Foreskin keratinocyte (primary cell): ENCODE measurements at places on chromosomes 4 and X.

DNA sequence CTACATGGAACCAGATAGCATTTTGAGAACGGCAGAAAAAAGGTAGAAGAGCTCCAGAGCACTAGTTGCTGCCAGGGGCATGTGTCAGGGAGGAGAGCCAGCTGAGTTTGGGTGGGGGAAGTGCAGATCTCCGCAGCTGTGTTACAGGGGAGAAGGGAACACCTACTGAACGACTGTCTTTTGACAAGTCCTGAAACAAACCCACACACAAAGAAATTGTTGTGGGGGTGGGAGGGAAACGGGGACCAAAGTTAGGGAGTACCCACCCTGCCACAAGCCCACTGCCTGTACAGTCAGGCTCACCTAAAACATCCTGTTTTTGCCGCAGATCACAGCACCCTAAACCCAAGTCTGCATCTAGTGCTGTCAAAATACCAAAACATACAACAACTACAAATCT is 55.5 kb downstream of the LEF1 start:
- no peak for DNase-seq

DNA sequence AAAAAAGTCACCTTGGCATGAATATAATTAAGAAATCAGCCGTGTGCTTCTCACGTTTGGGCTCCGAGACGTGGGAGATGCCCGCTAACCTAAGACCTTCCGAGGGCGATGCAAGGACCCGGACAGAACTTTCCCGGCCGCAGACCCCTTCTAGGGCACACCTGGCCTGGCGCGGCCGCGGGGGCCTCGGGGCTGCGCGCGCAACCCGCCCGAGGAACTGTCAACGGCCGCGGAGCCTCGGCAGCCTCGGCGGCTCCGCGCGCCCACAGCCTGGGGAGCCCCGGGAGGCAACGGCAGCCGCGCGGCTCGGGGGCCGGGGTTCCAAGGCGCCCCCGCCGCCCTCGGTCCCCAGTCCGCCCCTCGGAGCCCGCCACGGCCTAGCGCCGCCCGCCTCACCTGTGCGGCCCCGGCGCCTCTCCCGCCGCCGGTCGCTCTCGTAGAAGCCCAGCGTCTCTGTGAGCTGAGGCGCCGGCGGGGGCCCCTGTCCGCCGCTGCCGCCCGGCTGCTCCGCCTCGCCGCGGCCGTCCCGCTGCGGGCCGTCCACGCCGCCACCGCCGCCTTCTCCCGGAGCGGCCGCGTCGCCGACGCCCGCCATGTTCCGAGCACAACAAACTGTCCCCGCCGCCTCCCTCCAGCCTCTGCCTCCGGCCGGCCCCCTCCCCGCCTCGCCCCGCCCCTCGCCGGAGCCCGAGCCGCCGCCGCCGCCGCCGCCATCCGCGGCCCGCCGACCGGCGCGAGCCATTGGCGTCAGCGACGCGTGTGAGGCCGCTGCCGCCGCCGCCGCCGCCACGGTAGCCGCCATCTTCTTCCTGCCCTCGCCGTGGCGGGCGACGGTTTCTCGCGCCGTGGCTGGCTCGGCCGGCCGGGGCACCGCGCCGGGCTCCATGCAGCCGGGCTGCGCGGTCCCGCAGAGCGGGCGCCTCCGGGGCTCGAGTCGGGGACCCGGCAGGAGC is at the start of gene TAPT1:
Gene TAPT1 (minus strand): TSS at position 609 of the 953 bp plus-strand sequence. CDS start 14 bp downstream, at position 595.
- DNase-seq, result no peak

GRCh38 chr4:128757712-128758111 is 51.8 kb upstream of the JADE1 start:
- DNase-seq, result no peak

- no peak for DNase-seq
Observed at GRCh38 chrX:136880003-136880451, 498 bp downstream of the RBMX start.

- DNase-seq, result no peak
Observed at GRCh38 chr4:2350982-2351381, 67.5 kb downstream of the ZFYVE28 start.

- no peak for DNase-seq
Observed at GRCh38 chr4:89733946-89734345, 103.0 kb downstream of the SNCA start.

DNA sequence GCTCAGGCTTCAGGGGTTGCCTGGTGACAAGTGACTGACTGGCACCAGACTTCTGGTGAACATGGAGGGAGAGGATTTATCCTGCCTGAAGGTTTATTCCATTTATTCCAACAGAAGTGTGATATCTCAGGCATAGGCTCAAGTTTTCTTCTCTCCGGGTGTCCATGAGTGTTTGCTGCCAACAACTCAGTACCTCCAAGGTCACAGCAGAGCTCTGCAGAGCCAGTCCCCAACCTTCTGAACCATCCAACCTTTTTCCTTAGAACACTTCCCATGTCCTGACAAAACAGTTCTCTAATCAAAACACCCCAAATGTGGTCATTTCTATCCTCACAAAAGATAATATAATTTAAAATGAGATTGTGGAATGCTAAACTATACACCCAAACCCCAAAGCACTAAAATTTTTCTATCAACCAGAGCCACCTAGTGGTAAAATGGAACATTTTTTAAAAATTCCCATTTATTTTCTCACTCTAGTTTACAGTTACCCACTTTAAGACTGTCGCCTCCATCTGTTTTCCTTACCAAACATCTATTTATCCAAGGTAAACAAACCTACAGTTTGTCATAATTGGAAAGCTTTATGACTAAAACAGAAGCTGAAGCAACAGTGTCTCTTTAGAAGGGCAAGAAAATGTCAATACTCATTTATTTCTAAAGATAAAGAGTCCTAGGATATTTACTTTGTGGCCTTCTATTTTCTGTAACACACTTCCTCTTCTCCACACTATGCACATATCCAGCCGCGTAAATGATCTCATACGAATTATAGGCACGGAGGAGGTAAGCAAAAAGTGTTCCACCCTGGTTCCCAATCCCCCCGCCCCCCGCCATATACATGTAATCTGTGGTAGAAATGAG is 39.5 kb downstream of the TMEM154 start:
- DNase-seq, result no peak

DNA sequence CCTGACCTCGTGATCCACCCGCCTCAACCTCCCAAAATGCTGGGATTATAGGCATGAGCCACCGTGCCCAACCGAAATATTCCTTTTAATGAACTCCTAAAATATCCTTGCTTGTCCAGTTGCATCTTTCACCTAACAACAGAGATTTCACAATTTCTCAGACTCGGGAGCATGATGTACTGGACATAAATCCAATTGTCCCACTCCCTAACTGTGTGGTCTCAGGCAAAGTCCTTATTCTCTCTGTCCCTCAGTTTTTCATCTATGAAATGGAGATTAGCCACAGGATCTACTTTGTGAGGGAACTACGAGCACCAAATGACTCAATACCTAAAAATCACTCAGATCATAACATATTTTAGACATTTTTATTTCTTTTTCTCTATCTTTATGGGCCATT is 9.3 kb downstream of the RAB40A start:
- no peak for DNase-seq

DNA sequence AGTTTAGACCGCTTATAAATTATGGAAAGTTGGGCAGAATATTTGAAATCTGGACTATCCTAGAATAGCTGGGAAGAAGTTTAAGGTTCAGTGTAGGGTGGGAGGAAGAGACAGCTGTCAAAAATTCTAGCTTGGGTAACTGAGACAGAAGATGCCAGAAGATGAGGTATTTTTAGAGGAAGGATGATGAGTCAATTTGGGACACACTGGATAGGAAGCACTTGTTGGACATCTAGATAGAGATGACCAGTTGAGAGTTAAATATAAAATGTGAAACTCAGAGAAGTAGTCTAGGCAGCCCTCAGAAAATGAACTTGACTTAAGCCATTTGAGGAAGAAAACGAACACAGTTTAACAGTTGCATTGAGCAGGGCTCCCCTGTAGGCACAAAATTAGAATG is 137.9 kb upstream of the MAP9 start:
- DNase-seq, result no peak

- DNase-seq, result peak; percentile 4
Observed at GRCh38 chr4:18155067-18156041, 133.8 kb upstream of the LCORL start.

- no peak for DNase-seq
Observed at GRCh38 chr4:95219109-95219508, 329.7 kb downstream of the UNC5C start.

DNA sequence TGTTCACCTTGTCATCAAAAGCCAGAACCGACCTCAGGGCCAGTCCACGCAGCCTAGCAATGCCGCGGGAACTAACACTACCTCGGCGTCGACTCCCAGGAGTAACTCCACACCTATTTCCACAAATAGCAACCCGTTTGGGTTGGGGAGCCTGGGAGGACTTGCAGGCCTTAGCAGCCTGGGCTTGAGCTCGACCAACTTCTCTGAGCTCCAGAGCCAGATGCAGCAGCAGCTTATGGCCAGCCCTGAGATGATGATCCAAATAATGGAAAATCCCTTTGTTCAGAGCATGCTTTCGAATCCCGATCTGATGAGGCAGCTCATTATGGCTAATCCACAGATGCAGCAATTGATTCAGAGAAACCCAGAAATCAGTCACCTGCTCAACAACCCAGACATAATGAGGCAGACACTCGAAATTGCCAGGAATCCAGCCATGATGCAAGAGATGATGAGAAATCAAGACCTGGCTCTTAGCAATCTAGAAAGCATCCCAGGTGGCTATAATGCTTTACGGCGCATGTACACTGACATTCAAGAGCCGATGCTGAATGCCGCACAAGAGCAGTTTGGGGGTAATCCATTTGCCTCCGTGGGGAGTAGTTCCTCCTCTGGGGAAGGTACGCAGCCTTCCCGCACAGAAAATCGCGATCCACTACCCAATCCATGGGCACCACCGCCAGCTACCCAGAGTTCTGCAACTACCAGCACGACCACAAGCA is 898 bp downstream of the UBQLN2 start:
- DNase-seq, result peak; percentile 80

DNA sequence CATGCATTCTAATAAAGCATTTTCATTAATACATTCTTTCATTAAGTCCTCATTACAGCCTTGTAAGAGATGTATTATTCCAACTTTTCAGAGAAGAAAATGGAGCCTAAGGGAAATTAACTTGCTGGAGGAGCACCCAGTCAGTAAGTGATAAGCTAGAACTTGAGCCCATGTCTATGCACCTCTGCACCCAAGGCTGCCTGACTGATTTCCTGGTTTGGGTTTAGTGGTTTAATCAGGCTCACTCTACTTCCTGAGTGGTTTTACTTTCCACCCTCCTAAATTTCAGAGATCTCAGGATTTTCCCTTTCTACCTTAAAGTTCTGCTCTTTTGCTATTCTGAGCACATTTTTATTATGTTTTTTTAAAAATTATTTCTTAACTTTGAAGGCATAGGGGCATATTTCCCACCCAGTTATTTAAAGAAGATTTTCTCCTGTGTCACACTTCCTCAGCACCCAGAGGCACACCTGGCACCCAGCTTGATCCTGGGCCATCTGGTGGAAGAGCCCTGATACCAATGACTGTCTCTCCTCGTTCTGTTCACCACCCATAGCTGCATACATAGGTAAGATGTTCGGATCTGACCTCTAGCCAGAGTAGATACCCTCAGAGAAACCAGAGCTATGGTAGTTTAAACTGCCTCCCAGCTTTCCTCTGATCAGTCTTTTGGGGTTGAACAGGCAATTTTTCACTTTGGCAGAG is 10.4 kb downstream of the CORIN start:
- DNase-seq, result no peak

DNA sequence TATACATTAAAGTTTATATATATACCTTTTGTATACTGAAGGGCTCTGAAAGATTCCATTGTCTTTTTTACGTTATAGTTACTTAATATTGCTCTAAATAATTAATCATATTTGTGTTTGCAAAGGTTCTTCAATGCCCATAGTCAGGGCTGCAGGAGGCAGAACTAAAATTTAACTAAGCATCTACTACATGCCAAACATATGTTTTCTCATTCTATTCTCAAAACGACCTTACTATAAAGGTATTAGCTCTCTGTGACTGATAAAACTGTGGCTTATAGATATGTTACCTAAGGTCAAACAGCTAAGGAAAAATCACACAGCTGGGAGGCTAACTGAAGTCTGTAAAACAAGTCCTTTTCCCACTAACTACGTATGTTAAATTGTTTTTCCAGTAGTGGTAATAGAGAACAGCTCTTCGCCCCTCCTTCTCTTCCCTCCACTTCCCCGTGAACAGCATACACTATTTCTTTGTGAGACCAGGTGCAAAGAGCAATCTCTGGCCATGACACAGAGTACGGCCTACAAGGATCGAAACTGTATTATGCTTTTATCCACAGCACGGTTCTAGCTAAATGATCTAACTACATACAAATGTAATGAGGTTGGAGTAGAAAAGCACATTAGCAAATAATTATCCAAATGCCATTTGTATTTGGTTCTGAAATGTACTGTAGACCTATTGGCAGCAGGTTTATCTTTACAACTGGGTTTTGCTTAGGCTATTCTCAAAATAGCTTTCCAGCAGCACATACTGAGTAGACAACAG is 1.7 kb downstream of the CNOT6L start:
- DNase-seq, result peak; percentile 2

DNA sequence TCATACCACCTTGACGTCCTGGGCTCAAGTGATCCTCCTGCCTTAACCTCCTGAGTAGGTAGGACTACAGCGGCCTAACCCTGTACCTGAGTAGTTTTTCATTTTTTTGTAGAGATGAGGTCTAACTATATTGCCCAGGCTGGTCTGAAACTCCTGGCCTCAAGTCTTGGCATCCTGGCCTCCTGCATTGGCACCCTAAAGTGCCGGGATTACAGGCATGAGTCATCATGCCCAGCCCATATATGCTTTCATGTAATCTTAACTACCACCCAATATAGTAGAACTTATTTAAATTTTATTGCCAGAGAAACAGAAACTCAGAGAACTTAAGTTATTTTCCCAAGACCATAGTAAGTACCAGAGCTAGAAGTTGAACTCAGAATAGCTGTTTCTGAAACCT is 27.1 kb downstream of the AFM start:
- DNase-seq, result no peak

GRCh38 chrX:50081282-50081889 is 119.4 kb downstream of the AKAP4 start:
- DNase-seq, result no peak

GRCh38 chrX:68983004-68983857 is 154.4 kb downstream of the EFNB1 start:
- no peak for DNase-seq

- DNase-seq, result no peak
Observed at GRCh38 chr4:125951261-125951887, 636.6 kb downstream of the FAT4 start.

DNA sequence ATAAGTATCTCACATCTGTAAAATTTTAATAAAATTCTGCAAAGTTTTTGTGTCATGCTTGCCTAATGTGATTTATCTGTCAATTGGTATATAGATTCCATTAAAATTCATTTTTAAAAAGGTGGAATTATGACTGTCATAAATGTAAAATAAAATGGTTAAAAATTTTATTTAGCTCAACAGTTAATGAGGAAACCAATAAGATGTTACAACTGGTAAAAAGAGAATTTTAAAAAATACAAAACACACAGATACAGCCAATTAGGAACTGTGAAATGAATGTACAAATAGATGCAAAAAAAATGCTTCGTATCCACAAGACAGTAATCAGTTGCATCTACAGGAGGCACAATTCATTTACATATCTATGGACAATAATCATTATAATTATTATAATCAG is 297.6 kb downstream of the IL1RAPL1 start:
- no peak for DNase-seq

- DNase-seq, result peak; percentile 46
Observed at GRCh38 chrX:24395775-24396174, 35.3 kb downstream of the SUPT20HL1 start.
